ENCODE measurements at places on chromosomes 7 and 10. TPM values are rescaled to one million over a fixed set of nuclear protein-coding genes. Genes with fewer than 3 reads are reported as not detected.

DNA sequence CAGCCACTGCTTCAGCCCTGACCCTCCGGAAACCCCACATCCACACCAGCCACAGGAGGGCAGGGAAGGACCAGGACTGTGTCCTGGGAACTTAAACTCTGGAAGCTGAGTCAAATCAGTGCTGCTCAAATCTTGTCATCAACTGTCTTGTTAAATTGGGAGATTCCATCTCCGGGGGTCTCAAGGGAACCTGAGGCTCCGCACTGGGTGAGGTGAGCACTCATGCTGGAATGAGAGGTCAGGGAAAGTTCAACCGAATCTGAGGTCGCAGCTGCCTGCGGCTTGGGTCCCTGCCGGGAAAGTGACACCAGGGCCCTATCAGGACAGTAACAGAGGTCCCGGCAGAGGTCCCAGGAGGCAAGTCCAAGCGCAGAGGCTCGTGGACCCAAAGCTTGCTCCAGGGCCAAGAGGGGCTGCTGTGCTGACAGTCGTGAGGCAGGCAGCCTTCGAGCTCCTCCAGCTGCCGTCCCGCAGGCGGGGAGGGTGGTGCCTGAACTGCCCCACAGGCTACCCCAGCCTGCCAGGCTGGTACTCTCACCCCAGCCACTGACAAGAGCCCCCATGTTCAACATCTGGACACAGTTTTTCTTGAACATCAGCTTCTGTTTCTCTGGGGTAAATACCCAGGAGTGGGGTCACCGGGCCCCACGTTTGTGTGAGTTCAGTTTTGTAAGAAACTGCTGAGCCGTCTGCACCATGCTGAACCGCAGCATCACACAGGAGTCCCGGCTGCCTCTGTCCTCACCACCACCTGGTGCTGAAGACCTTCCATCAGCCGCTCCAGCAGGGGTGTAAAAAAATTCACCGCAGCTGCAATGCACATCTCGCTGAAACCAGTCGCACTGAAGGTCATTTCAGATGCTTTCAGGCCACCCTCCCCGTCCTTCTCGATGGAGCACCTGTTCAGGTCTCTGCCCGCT is 101.0 kb downstream of the DIP2C start:
- no peaks in the 10 kb centered on the region for H3K4me1 ChIP-seq
- H3K36me3 ChIP-seq = no peaks in the 10 kb centered on the region
- no peak overlapping the region for H3K27ac ChIP-seq
- H3K27me3 ChIP-seq = no peaks in the 10 kb centered on the region
- DNase-seq = no peak

GRCh38 chr7:131466735-131467365 is 89.6 kb downstream of the PODXL start:
- peaks cover 49% of the 10 kb centered on the region for H3K36me3 ChIP-seq
- no peaks in the 10 kb centered on the region for H3K27me3 ChIP-seq
- no peaks in the 10 kb centered on the region for H3K4me1 ChIP-seq
- DNase-seq = no peak
- H3K27ac ChIP-seq = no peak overlapping the region
- H3K4me3 ChIP-seq = no peak overlapping the region

DNA sequence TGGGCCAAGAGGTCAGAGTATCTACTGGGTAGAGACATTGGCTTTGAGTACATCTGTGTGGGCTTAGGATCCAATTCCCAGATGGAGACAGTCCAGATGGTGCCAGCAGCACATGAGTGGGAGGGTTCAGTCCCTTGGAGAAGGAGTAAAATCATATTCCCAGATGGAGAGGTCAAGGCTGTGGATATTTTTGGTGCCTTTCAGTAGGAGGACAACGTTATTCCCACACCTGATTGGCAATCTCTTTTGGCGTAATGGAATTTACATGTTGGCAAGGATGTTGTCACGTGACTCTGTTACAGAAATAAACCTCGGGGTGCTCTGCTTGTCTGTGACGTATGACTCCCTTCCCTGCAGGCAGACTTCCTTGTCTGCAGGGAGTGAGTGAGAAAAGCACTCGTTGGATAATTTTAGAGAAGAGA is 27.6 kb downstream of the NPS start:
- no peaks in the 10 kb centered on the region for H3K36me3 ChIP-seq
- no peak for DNase-seq
- no peak overlapping the region for H3K4me3 ChIP-seq
- no peak overlapping the region for H3K27ac ChIP-seq
- H3K27me3 ChIP-seq = peaks cover 2% of the 10 kb centered on the region

The CALHM1 gene
- 0.04 TPM for polyA plus RNA-seq

The TAS2R4 gene
- polyA plus RNA-seq = 2.6 TPM

The CYP3A4 gene
- polyA plus RNA-seq = 14.3 TPM

- no peaks in the 10 kb centered on the region for H3K4me1 ChIP-seq
- H3K27me3 ChIP-seq = no peaks in the 10 kb centered on the region
- no peak for DNase-seq
- H3K4me3 ChIP-seq = no peak overlapping the region
Observed at GRCh38 chr10:74960670-74961069, 134.3 kb downstream of the KAT6B start.

The RASA4B gene
- 14.2 TPM for polyA plus RNA-seq

GRCh38 chr10:57008189-57008588 is 647.1 kb upstream of the ZWINT start:
- H3K27ac ChIP-seq = no peak overlapping the region
- H3K4me3 ChIP-seq = no peak overlapping the region
- no peaks in the 10 kb centered on the region for H3K36me3 ChIP-seq

- no peak overlapping the region for H3K27ac ChIP-seq
- no peak for DNase-seq
- no peaks in the 10 kb centered on the region for H3K4me1 ChIP-seq
Observed at GRCh38 chr10:33279811-33280602, 54.5 kb downstream of the NRP1 start.

DNA sequence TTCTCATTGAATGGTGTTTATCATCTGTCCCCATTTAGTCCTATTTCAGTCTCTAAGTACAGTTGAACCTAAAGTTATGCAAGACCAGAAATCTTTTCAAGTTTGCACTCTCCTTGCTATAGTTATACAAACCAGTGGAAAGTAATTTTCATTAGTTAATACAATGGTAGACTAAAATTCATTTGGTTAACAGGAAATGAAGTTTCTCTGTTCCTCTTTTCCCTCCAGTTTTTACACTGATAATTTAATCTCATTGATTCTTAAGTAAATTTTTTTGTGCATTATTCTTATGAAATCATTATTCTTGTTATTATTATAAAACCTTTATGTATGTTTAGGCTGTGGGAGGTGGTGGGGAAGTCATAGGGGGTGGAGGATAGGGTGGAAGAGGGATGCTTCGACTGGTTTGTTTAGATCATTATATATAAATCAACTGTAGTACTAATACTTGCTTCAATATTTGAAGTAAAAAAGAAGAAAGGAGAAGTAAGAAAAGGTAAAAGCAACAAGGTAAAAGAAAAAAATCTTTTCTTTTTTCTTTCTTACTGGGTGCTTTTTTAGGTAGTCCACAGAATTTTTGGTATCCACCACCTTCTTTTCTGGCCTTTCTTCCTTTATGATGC is 104.1 kb downstream of the GPR85 start:
- H3K4me3 ChIP-seq = no peak overlapping the region
- no peaks in the 10 kb centered on the region for H3K27me3 ChIP-seq
- no peak overlapping the region for H3K27ac ChIP-seq
- no peaks in the 10 kb centered on the region for H3K4me1 ChIP-seq
- DNase-seq = no peak
- no peaks in the 10 kb centered on the region for H3K36me3 ChIP-seq

- H3K4me3 ChIP-seq = no peak overlapping the region
- no peaks in the 10 kb centered on the region for H3K4me1 ChIP-seq
- H3K36me3 ChIP-seq = no peaks in the 10 kb centered on the region
Observed at GRCh38 chr10:125699562-125700143, 16.7 kb upstream of the TEX36 start.

GRCh38 chr10:93435621-93436397 is 46.3 kb downstream of the MYOF start:
- no peak overlapping the region for H3K4me3 ChIP-seq
- H3K27ac ChIP-seq = peak overlapping the region; percentile 93
- H3K36me3 ChIP-seq = no peaks in the 10 kb centered on the region
- H3K4me1 ChIP-seq = peaks cover 38% of the 10 kb centered on the region

The GHRHR gene
- not detected for polyA plus RNA-seq

- peaks cover 2% of the 10 kb centered on the region for H3K4me1 ChIP-seq
- no peaks in the 10 kb centered on the region for H3K36me3 ChIP-seq
- peaks cover 62% of the 10 kb centered on the region for H3K27me3 ChIP-seq
- no peak overlapping the region for H3K4me3 ChIP-seq
Observed at GRCh38 chr7:1672851-1673486, 2.9 kb downstream of the ELFN1 start.

GRCh38 chr10:96238646-96239623 is 32.4 kb downstream of the BLNK start:
- H3K36me3 ChIP-seq = peaks cover 45% of the 10 kb centered on the region
- H3K4me3 ChIP-seq = no peak overlapping the region
- no peak overlapping the region for H3K27ac ChIP-seq
- peaks cover 15% of the 10 kb centered on the region for H3K4me1 ChIP-seq
- DNase-seq = no peak
- H3K27me3 ChIP-seq = no peaks in the 10 kb centered on the region

- no peak overlapping the region for H3K27ac ChIP-seq
- DNase-seq = no peak
- H3K4me3 ChIP-seq = no peak overlapping the region
- H3K27me3 ChIP-seq = no peaks in the 10 kb centered on the region
Observed at GRCh38 chr7:44733708-44734481, 14.8 kb upstream of the ZMIZ2 start.

The FAM180A gene
- polyA plus RNA-seq = not detected

- H3K4me1 ChIP-seq = no peaks in the 10 kb centered on the region
- H3K27me3 ChIP-seq = no peaks in the 10 kb centered on the region
- H3K4me3 ChIP-seq = no peak overlapping the region
- no peak for DNase-seq
- peaks cover 18% of the 10 kb centered on the region for H3K36me3 ChIP-seq
- no peak overlapping the region for H3K27ac ChIP-seq
Observed at GRCh38 chr7:140334341-140335057, 63.8 kb downstream of the SLC37A3 start.

GRCh38 chr10:112227331-112227987 is 43.9 kb upstream of the GPAM start:
- H3K4me1 ChIP-seq = peaks cover 12% of the 10 kb centered on the region
- H3K36me3 ChIP-seq = no peaks in the 10 kb centered on the region
- DNase-seq = no peak
- no peak overlapping the region for H3K27ac ChIP-seq
- H3K4me3 ChIP-seq = no peak overlapping the region
- H3K27me3 ChIP-seq = no peaks in the 10 kb centered on the region

The GALNT17 gene
- polyA plus RNA-seq = 2.7 TPM

- H3K4me3 ChIP-seq = no peak overlapping the region
- no peaks in the 10 kb centered on the region for H3K27me3 ChIP-seq
- no peaks in the 10 kb centered on the region for H3K36me3 ChIP-seq
- no peak overlapping the region for H3K27ac ChIP-seq
Observed at GRCh38 chr10:93095225-93095624, 21.5 kb downstream of the CYP26A1 start.

- DNase-seq = peak; percentile 35
- H3K27me3 ChIP-seq = no peaks in the 10 kb centered on the region
- H3K4me3 ChIP-seq = no peak overlapping the region
- no peaks in the 10 kb centered on the region for H3K36me3 ChIP-seq
- no peak overlapping the region for H3K27ac ChIP-seq
Observed at GRCh38 chr7:22683379-22683778, 43.6 kb upstream of the IL6 start.

The HKDC1 gene
- 91.5 TPM for polyA plus RNA-seq

The MMRN2 gene
- polyA plus RNA-seq = 7.2 TPM

The VGF gene
- polyA plus RNA-seq = 0.51 TPM

- H3K27me3 ChIP-seq = no peaks in the 10 kb centered on the region
- H3K36me3 ChIP-seq = no peaks in the 10 kb centered on the region
- H3K4me1 ChIP-seq = no peaks in the 10 kb centered on the region
- no peak overlapping the region for H3K4me3 ChIP-seq
- no peak overlapping the region for H3K27ac ChIP-seq
Observed at GRCh38 chr7:65477326-65477725, 103.7 kb downstream of the ZNF92 start.

DNA sequence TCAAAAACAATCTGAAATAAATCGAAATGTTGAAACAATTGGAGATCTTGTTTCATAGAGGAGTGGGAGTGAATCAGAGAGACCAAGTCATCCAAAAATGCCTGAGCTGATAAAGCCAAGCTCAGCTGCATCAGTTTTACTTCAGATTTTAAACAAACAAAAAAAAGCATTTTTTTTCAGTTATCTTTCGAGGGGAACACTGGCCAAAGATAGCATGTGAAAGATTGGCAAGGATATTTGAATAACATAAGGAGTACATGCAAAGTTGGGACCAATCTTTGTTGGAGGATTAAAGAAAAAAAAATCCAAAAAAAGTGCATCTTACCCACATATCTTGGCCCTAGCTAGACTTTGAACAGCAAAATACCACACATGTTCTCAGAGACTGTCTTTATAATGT is 47.2 kb downstream of the RHOBTB1 start:
- H3K27me3 ChIP-seq = no peaks in the 10 kb centered on the region
- H3K27ac ChIP-seq = no peak overlapping the region
- no peak overlapping the region for H3K4me3 ChIP-seq
- peaks cover 12% of the 10 kb centered on the region for H3K36me3 ChIP-seq
- no peaks in the 10 kb centered on the region for H3K4me1 ChIP-seq
- no peak for DNase-seq

GRCh38 chr7:44666566-44666965 is 60.1 kb downstream of the OGDH start:
- H3K36me3 ChIP-seq = peaks cover 54% of the 10 kb centered on the region
- DNase-seq = no peak
- H3K4me3 ChIP-seq = no peak overlapping the region
- H3K27me3 ChIP-seq = no peaks in the 10 kb centered on the region
- H3K4me1 ChIP-seq = peaks cover 11% of the 10 kb centered on the region

DNA sequence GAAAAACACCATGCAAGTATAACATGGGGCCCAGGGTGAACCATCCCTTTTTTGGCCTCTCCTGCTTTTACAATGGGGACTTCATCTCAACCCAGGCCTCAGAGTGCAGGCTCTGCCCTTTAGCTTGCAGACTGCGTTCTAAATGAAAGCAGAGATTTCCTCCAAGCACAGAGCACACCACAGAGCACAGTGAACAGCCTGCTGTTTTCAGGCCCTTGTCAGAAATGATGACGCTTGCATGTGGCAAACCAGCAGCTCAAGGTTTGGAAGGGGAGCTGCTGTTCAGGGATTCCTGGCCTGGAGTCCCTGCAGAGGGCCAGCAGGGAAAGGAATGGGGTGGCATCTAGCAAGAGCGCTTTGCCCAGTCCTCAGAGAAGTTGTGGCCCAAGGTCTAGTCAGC is 167.3 kb upstream of the CDCA7L start:
- H3K27me3 ChIP-seq = no peaks in the 10 kb centered on the region
- H3K36me3 ChIP-seq = peaks cover 8% of the 10 kb centered on the region
- no peak for DNase-seq
- no peak overlapping the region for H3K4me3 ChIP-seq
- no peak overlapping the region for H3K27ac ChIP-seq

DNA sequence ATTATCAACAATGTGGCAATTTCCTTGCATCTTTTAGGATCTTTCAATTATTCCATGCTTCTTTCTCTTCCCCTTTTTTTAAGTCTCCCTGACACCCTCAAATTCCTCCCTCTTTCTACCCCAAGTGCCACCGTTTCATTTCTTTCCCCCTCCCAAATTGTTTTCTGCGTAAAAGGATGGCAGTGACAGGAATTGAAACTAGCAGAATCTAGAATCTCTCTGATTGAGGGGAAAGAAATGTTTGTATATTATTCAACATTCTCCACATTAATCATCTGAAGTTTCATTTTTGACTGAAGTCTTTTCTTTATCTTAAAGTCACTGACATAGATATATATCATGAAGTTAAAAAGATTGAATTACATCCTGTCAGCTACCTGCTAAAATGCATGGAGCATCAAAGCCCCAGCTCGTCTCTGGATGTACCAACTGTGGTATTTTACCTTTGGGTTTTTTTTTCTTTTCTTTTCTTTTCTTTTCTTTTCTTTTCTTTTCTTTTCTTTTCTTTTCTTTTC is 633.5 kb downstream of the SORCS3 start:
- H3K27ac ChIP-seq = no peak overlapping the region
- no peaks in the 10 kb centered on the region for H3K4me1 ChIP-seq
- no peak for DNase-seq
- no peaks in the 10 kb centered on the region for H3K36me3 ChIP-seq

Measured in large intestine (tissue), 12 donors.